ENCODE measurements at places on chromosomes 16 and 17. TPM values are rescaled to one million over a fixed set of nuclear protein-coding genes. Genes with fewer than 3 reads are reported as not detected.

The KCNG4 gene
- not detected for total RNA-seq

The MT1F gene
- 220 TPM for total RNA-seq

- H3K27me3 ChIP-seq: no peaks in the 10 kb centered on the region
- no peak overlapping the region for H3K4me3 ChIP-seq
- no peak overlapping the region for H3K27ac ChIP-seq
- DNase-seq: no peak
- H3K4me1 ChIP-seq: peaks cover 5% of the 10 kb centered on the region
These were observed 23.4 kb downstream of the SLC25A10 start for GRCh38 chr17:81735264-81736102.

The PRSS21 gene
- total RNA-seq: not detected

GRCh38 chr16:68825427-68825826 lies 17.9 kb upstream of the TANGO6 start:
- no peak for DNase-seq
- no peaks in the 10 kb centered on the region for H3K4me1 ChIP-seq
- no peak overlapping the region for H3K27ac ChIP-seq
- H3K4me3 ChIP-seq: no peak overlapping the region

GRCh38 chr17:40323391-40324381 lies 14.7 kb downstream of the RARA start:
- no peak overlapping the region for H3K4me3 ChIP-seq
- H3K36me3 ChIP-seq: no peaks in the 10 kb centered on the region
- H3K27me3 ChIP-seq: no peaks in the 10 kb centered on the region
- no peak for DNase-seq
- H3K4me1 ChIP-seq: peaks cover 94% of the 10 kb centered on the region
- peak overlapping the region; percentile 93 for H3K27ac ChIP-seq

- peaks cover 8% of the 10 kb centered on the region for H3K4me1 ChIP-seq
- no peak for DNase-seq
- H3K4me3 ChIP-seq: no peak overlapping the region
- no peak overlapping the region for H3K27ac ChIP-seq
These were observed 38.3 kb upstream of the SKAP1 start for GRCh38 chr17:48468299-48468698.

The TXNL4B gene
- total RNA-seq: 10.7 TPM

- no peaks in the 10 kb centered on the region for H3K27me3 ChIP-seq
- no peaks in the 10 kb centered on the region for H3K4me1 ChIP-seq
- H3K27ac ChIP-seq: no peak overlapping the region
- no peaks in the 10 kb centered on the region for H3K36me3 ChIP-seq
- DNase-seq: no peak
- no peak overlapping the region for H3K4me3 ChIP-seq
These were observed 390.3 kb downstream of the SLC39A11 start for GRCh38 chr17:72702136-72702735.

- no peaks in the 10 kb centered on the region for H3K27me3 ChIP-seq
- peak; percentile 77 for DNase-seq
- H3K27ac ChIP-seq: no peak overlapping the region
- H3K4me3 ChIP-seq: no peak overlapping the region
- no peaks in the 10 kb centered on the region for H3K36me3 ChIP-seq
These were observed 306.9 kb upstream of the RBFOX1 start for GRCh38 chr16:7025616-7026190.
